Ammon's horn (tissue), 1 donor: ENCODE measurements at places on chromosomes 7 and 10.

DNA sequence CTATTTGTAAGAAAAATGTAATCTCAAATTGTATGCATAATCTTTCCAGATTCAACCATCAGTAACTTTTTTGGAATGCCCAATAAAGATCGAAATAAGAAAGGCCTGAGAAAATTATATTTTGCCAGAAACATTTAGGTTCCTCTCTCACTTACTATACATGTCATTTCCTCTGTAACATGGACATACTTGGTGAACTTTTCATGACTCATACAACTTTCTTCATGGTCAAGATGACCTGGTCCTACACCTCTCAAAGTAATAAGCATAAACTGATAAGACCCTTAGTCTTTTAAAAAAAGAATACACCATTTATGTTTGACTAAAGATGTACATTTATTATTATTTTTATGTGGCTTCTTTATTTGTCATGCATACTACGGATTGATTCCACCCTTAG is 125.3 kb downstream of the REEP3 start:
- DNase-seq = no peak

GRCh38 chr10:24639124-24639523 is 84.6 kb downstream of the ARHGAP21 start:
- DNase-seq = no peak

DNA sequence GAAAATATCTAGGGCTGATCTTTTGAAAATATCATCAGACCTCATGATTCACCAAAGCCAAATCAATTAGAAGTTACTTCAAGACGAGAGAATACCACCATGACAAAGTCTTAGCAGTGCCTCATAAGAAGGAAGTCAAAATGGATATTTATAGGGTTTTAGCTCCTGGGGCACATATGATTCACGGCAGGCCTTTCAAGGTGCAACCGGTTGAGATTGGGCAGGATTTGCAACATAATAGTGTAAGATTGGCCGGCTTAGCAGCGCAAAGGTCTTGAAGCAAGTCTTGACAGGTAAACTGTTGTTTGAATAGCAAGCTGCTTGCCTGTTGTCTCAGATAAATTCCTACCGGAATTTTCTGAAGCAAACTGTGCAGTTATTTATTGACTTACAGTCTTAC is 17.5 kb downstream of the ADRB1 start:
- no peak for DNase-seq

DNA sequence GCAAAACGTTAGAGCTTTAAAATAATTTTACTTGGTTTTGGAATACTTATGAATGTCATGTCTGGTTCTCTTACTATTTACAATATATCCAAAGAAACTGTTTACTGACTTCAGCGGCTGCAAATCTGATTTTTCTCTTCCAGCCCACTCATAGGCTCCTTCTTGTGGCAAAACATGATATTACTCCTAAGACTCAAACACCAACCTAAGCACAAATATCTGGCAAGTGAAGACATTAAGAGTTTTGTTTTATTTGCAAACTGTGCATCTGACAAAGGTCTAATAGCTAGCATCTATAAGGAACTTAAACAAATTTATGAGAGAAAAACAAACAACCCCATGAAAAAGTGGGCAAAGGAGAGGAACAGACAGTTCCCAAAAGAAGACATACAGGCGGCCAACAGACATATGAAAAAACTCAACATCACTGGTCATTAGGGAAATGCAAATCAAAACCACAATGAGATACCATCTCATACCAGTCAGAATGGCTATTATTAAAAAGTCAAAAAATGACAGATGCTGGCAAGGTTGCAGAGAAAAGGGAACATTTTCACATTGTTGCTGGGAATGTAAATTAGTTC is 20.3 kb upstream of the GJC3 start:
- DNase-seq = no peak

DNA sequence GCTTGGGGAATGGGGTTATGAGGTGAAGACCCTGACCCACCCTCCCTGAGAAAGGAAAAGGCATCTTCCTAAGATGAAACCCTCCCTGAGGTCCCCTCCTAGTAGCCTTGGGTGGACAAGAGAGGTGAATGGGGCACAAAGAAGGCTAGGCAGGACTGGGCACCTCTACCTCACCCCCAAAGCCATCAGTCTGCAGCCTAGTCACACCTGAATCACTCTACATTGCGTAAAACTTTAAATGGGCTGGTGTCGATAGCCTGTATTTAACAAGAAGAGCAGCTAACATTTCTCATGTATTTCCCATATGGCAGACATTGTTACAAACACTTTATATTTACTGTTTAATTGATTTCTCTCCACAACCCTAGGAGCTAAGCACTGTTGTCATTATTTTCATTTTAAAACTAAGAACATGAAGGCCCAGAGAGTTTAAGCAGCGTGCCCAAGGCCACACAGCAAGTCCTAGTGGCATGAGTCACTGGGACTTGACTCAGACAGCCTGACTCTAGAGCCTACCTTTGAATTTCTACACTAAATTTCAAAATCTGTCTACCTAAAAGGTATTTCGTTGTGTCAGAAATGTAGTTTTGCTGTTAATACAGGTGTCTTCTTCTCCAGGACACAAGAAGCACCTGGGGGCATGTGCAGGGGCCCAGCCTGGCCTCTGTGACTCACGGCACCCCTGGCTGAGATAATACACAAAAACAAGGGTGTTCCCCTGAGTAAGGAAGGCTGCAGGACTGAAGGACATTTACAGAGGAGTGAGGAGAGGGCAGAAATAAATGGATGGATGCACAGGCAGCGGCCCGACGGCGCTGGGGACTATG is 3.4 kb downstream of the AOC1 start:
- DNase-seq = no peak
